BJ (cell line): ENCODE measurements at places on chromosomes 1 and 21. TPM values are rescaled to one million over a fixed set of nuclear protein-coding genes. Genes with fewer than 3 reads are reported as not detected.

DNA sequence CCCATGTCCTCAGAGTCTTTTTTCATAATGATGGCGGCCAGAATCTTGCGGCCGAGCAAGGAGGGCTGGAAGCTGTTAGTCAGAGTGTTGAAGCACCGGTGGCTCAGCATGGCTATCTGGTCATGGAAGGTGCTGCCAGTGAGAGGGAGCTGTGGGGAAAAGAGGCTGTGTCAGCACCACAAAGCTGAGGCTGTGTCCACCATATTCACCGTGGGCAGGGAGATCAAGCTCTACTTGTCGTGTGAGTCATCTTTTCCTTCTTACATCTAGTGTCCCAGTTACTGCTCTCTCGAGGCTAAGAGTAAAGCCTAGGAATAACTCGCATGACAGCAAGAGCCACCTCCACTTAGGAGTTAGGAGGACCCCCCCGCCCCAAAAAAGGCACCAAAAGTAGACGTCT, 18.2 kb downstream of the ADAR start:
- DNase-seq, result no peak

- DNase-seq, result no peak
These were observed 570.6 kb downstream of the DPYD start for GRCh38 chr1:97350241-97350640.

DNA sequence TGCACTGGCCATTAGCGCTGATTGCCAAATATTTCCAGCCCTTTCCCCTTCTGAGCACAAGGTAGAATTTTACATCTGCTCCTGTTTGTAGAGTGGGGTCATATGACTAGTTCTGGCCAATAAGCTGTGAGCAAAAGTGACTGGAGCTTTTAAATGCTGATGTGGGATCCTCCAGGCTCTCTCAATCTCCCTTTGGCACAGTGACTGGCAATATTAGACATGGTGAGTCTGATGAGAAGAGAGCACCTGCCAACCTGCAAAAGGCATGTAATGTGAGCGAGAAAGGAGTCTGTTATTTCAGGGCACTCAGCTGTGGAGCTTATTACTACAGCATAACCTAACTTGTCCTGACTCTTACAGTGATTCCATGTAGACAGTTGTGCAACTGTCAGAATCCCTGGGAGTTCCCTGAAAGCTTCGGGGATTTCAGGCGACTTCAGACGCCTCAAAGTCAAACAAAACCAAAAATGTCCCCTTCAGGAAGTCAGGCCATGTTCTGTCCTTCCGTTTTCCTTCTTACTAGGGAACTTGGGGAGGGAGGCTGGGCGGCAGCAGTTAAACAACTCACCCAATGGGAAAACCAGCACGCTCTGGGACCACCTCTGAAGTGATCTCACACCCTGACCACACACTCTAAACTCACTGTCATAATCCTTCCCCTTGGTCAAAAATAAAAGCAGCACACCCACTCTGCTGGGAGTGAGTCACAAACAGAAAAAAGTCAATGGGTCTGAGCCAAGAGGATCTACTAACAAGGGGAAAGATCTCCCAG, 3.6 kb upstream of the RASSF5 start:
- DNase-seq, result peak; percentile 88

DNA sequence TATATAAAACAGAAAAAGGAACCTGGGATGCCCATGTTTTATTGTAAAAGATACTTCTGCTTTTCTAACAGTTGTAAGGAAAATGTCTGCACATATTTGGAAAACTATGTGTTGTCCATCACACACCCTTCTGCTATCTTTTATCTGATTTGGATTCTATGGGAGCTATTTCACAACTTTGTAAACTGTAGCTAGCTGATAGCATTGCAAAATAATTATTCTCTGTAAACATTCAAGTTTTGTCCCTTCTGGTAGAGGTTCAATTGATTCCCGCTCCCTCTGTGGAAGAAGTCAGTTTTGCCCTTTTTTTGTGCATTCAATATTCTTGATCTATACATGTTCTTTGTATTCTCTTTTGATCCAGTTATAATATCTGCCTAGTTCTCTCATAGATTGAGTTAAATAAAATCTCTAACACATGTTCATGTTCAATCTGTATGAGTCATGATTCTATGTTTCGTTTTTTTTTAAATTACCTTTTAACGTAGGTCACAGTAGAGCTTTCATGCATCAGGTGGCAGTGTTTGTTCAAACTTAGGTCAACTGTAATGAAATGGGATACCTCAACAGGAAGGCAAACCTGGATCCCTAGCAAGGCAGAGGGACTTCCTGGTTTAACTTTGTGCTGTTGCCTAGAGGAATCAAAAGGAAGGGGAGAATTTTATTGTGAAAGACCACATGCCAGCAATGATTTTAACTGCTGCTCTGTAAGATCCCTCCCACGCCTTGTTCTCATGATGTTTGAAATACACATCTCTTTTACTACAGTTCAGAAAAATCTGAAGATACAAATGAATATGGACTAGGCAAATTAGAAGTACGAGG, 26.0 kb upstream of the BCL9 start:
- no peak for DNase-seq

DNA sequence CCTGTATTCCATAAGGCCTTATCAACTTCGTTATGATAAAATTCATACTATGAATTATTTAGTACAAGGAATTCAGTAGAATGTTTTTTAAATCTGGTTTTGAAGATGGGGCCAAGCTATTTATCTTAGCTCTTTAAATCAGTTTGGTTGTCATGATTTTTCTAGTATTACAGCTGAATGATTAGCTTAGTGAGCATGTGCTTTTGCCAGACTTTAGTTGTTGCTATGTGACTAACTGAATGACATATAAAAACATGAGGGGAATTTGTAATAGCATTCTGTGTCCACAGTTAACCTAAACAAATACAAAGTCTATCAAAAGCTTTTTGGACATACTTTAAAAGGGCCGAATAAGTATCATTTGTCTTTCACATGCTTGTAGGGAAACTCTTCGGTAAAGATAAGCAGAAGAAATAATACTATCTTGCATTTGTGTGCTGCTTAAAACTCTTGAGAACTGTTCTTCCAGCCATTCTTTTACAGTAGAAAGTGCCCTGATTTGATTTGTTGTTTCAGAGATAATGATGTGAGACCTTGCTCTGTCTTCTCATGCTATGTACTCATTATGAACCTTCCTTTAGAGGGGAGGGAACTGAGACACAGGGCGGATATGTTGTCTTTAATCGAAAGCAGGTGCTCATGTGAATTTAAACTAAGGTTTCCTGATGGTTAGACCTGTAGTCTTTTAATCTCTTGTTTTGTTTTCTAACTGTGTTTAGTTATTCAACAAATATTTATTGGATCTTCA, 18.8 kb downstream of the NEK7 start:
- DNase-seq, result no peak

DNA sequence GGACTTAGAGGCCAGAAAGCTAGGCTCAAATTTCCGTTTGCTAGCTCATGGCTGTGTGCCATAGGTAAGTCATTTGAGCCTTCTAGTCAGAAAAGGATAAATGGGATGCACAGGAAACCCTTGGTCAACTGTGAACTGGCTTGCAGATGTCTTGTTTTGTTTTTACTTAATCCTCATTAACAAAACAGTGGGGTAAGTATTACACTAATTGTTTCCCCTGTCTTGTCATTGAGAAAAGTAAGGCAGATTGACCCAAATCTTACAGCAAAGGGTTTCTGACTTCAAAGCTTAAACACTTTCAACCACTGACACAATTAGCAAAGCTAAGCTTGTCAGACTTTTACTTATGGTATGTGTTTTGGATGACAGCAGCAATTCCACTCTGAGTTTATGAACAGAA, 291.3 kb downstream of the NTNG1 start:
- DNase-seq, result no peak

- no peak for DNase-seq
These were observed 3.1 kb downstream of the ACAP3 start for GRCh38 chr1:1304331-1305299.

DNA sequence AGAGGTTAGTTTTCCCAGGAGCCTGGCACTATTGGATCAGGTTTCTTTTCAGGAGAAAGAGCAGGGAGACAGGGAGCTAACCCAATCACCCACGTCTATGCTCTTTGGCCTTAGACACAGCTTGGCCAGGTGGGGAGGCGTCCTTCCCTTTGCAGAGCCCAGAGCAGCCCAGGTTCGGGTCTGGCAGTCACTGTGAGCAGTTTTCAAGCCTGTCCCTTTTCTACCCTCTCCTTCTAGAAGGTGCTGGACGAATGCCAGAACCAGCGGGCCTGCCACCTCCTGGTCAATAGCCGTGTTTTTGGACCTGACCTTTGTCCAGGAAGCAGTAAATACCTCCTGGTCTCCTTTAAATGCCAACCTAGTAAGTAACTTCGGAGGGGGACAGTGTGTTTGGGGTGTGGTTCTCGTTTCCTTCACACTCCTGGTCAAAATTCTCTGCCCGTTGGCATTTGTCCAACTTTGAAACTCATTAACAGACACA, 44.9 kb downstream of the EVA1C start:
- DNase-seq, result no peak

- no peak for DNase-seq
These were observed 32.7 kb downstream of the TRIM11 start for GRCh38 chr1:228373681-228374571.

PEAR1 gene
- 25.0 and 50.4 TPM in 2 replicates for polyA plus RNA-seq

GJC2 gene
- polyA plus RNA-seq, result 0.77 and 0.92 TPM in 2 replicates

FLG gene
- not detected in 2 replicates for polyA plus RNA-seq
